HepG2 (cell line): ENCODE measurements at places on chromosomes 7 and 10. TPM values are rescaled to one million over a fixed set of nuclear protein-coding genes. Genes with fewer than 3 reads are reported as not detected.
A peak's percentile ranks its signal among the peaks of the same experiment; 100 is the strongest.

DNA sequence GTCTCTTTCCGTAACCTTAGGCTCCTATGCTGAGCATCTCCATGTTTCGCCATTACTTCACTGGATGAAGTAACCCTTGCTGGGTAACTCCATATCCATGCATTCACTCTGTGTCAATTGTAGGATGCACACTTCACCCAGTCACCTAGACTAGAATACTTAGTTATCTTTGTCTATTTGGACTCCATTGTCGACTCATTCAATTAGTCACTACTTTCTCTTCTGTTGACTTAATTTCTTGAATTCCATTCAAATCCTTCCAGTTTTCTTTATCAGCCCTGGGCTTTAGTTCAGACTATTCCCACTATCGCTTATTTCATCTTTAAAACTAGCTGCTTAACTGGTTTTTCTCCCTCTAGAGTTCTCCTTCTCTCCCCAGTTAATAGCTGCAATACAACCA, 111.3 kb upstream of the TNS3 start:
- no peak for DNase-seq

Gene ADRA2A
- not detected in 2 replicates for total RNA-seq

DNA sequence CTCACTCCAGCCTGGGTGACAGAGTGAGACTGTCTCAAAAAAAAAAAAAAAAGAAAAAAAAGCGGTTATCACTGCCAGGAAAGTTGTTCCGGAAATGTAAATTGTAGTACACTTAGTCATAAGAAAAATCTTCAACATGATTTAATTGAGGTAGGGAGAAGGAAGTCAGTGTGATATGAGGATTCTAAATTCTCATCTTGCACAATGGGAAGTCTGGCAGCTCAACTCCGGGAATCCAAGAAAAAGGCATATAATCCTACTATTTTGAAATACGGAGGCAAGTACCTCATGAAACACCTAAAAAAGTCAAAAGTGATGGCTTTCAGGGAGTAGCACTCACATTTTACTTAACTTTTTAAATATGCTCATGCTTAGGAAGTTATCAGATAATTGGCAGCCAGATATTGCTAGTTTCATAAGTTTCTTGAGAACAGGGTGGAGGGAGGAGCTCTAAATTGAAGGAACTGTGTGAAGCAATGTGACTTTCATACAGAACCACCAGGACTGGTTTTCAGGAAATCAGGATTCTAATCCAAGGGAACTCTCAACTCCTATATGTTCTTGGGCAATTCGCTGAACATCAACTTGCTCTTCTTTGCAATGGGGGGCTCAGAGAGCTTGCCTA, 2.7 kb upstream of the C7orf25 start:
- DNase-seq: no peak

Gene SH2D4B
- not detected in 2 replicates for total RNA-seq

- DNase-seq: no peak
These were observed 81.9 kb upstream of the SMIM30 start for GRCh38 chr7:113200281-113200680.

DNA sequence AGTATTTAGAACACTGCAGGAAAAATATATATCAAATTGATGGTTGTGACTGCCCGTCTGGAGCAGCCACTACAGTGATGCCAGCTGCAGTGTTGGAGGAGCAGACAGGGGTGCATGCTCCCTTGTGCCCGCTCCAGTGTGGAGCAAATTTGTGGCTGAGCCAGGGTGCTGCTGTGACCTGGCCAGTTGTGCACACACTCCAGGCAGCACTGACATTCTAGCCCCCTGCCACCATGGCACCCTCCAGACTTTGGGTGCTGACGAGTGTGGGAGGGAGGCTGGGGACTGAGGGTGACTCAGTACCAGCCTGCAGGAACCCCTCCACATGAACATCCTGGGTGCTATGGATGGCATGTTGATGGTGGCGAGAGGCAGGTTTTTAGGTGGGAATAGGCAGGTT, 160.0 kb upstream of the PCDH15 start:
- no peak for DNase-seq

Gene VAX1
- total RNA-seq: not detected in 2 replicates

DNA sequence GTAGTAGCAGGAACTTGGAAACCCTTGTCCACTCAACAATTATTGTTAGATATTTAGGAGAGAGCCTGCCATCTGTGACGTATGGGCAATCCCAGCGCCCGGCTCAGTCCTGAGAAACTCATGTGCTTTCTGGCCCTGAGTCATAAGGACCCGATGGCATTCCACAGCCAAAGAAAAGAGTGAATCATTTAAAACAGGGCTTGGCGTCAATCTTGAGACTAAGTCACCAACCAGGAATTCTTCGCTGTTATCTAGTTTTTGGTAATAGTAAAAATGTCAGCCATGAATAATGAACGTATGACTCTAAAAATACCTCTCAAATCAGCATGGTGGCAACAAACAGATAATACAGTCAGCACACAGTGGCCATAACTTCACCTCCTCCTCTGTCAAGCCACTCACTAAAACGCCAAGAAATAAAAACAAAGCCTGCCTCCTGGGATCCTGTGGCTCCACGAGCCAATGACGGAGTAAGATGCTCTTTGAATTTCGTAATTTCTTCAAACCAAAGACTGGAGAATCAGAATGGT, 140.8 kb downstream of the ADAM12 start:
- DNase-seq: no peak

GRCh38 chr7:20219446-20220292, 2.5 kb upstream of the MACC1 start:
- peak; percentile 99 for DNase-seq

GRCh38 chr7:154171422-154171821, 119.2 kb downstream of the DPP6 start:
- no peak for DNase-seq

Gene NACAD
- 0.08 TPM in 1 of 2 replicates, not detected in the other for total RNA-seq
